ENCODE measurements at places on chromosomes 16 and 17.
A peak's percentile ranks its signal among the peaks of the same experiment; 100 is the strongest.

DNA sequence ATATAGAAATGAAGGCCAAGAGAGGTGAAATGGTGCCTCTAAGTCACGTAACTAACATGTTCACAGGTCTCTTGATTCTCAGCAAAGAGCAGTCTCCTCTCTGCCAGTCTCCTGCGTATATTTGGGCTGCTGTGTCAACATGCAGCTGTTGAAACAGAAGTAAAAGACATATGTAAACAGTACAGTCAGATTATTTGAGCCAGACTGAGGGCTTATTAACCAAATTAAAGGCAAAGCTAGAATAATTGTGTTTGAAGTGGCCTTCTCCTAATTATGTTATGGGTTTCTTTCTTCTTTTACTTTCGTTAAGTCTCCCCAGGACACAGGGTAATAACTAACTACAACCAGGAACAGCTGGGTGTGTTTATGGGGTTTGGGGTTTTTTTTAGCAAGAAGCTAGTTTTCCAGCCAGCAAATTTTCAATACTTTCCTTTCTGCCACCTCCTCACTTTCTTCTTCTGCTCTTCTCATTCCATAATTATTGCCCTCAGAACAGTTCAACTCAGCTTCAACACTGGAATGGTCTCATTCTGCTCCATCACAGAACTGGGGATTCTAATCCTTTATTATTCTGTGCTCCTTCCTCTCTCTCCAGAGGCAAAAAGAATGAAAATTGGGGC is 18.4 kb downstream of the G6PC1 start:
- no peak for DNase-seq

DNA sequence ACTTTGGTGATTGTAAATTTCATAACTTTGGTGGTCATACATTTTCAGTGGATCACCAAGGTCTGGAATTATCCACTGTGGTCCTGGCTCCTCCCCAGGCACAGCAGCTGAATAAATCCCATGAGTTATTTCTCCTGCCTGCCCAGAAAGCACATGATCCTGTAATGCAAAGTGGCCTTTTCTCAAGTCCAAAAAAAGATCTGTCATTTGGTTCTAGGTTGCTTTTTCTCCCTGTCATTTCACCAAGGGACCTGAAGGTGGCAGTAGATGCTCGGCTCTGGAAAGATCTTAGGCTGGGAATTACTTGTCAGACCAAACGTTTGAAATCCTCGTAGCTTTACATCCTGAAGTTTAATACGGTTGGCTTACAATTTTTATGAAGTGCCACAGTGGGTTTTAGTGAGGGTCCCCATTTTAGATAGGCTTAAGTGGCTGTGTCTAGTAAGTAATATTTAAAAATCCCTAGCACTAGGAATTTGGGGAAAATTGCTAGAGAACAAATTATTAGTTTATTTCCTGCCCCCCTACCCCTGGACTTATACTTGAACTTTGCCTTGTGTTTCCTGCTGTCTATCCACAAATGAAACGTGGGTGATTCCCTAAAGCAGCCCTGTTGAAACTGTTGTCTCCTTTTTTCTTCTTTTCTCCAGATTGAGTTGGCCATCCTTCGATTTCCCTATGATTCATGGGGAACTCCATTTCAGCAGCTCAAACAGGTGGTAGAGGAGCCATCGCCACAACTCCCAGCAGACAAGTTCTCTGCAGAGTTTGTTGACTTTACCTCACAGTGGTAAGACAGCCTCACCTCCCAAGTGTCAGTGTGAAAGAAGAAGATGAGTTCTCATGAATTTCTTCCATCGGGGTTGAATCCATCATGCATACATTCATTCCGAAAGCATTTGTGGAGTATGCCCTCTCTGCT is 111.7 kb downstream of the MAP2K6 start:
- DNase-seq, result peak; percentile 45

DNA sequence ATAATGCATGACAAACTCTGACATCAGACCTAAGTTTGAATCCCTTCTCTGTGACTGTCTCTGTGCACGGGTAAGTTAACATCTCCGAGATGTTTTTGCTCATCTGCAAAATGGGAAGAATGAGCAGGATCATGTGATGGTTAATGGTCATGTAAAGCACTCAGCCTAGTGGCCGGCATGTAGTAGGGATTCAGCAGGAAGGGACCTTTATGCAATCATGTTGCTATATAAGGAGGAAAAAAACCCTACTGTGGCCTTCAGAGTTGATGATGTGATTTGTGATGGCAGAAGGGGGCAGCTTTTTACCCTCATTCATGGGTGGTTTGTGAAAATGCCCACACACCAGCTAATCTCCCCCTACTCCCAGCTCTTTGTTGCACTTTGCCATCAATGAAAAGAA is 24.1 kb downstream of the CLEC16A start:
- DNase-seq, result no peak

DNA sequence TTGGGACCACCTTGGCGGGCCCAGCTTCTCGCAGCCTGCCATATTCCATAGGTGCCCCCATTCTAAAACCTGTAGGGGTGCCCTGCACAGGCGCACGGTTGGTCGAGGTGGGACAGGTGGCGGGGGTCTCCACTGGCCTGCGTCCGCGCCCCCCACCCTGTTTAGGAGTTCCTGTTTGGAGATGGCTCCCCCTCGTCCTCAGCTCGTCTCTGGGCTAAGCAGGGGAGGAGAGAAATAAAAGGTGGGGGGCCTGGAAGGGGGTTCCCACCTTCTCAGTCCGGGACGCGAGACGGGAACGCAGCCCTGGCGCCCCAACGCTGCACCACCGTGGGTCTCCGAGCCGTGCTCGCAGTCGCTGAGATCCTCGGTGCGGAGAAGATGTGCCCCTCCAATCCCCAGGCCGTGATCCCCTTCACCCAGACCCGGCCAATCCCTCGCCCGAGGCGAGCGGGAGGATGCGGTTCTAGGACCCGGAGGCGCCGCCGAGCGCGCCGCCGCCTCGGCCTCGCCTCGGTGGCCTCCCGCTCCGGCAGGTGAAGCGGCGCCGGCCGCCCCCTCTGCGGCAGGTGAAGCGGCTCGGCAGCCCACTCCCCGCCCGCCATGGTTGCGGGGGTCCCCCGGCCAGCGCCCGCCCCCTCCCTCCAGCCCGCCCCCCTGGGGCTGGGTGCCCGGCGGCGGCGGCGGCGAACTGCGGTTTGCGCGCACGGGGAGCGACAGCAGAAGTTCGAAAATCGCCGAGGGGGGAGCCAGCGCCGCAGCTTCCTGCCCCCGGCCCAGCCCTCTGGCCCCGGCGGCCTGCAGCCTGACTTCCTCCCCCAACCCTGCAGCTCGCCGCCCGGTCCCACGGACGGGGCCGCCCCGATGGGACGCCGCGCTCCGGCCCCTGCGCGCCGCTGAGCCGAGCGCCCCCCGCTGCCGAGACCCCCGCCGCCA is at the start of gene FMNL1:
TSS of gene FMNL1 (plus strand) at position 805 of the 933 bp plus-strand sequence. CDS start 240 bp downstream, outside the sequence.
- DNase-seq, result peak; percentile 47
